ENCODE measurements at places on chromosomes 5 and 9.

GRCh38 chr9:116800074-116800473 lies 113.0 kb downstream of the TRIM32 start:
- no peak for DNase-seq

DNA sequence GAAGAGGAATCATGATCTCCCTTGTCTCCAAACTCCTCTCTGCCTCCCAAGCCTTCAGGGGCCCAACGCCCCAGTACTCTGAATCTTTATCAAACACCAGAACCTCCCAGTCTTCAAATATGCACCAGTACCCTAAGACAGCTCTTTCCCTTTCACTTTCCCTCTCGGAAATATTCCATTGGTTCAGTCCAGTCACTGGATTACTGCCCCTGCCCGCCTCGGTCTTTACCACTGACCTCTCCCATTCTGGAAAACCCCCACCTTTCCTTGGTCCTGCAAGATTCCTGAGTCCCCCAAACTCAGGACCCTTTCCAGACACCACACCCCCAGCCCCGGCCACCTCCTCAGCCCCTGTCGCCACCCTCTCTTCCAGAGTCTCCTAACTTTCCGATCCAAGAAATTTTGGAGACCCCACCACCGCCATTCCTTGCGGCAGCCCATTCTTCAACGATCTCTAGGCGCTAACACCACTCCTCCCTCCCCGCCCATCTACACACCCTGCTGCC lies 674 bp downstream of the C5orf15 start:
- DNase-seq = no peak

DNA sequence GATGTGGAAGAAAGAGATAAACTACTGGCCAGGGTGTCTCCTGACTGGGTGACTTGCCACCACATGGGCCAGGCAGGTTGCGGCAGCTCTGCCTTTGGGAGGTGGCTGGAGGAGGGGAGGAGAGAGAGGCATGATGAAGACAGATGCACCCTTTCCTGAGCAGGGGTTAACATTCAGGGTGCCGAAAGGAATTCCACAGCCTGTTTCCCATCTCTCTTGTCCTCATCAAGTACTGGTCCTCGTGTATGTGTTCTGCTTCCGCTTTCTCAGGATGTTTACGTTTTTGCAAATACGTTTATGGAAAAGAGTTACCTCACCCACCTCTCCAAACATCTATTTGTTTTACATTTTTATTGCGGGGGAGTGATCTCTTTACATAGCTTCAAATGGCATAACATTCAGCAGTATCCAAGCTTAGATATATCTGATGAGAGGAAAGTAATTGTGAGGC lies 73.4 kb downstream of the C9orf85 start:
- no peak for DNase-seq

DNA sequence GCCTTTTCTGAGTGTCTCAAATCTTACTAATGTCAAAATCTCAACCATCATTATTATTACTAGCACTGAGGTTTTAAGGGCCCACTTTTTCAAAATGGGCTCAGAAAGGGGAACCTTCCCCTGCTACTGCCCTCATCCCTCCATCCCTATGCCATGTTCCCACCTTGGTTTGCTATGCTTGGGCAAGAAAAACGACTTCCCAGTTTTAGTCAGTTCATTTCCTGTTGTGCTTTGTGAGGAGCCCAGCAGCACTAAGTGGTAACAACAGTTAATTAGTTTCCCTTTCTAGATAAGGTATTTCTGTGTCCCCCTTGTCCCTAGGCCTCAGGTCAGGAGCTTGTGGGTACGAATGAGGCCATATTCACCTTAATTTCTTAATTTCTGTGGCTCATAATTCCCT lies 595.2 kb downstream of the RAB3C start:
- DNase-seq = no peak

- no peak for DNase-seq
Observed at GRCh38 chr5:76874088-76874581, 24.3 kb downstream of the S100Z start.

DNA sequence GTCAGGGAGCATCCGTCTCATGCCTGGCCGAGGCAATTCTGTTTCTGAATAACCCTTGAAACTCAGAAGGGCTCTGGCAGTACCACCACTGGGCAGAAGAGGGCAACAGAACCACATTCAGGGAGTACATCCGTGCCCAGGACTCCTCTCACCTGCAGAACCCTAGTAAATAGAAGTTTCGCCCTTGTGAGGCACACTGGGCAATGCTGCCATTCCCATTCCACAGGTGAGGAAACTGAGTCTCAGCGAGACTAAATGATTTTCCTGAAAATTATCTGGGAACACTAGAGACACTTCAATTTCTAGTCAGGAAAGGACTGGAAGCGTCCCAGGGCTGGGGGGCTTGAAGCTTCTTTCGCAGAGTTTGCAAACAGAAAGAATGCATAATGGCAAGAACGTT lies 74.7 kb downstream of the FGF1 start:
- DNase-seq = peak; percentile 18
